ENCODE measurements at places on chromosomes 3 and 15.

- peak; percentile 64 for DNase-seq
These were observed 4.3 kb upstream of the LSMEM2 start for GRCh38 chr3:50274371-50275104.

- DNase-seq = no peak
These were observed 58.5 kb downstream of the DCUN1D1 start for GRCh38 chr3:182921665-182922355.

DNA sequence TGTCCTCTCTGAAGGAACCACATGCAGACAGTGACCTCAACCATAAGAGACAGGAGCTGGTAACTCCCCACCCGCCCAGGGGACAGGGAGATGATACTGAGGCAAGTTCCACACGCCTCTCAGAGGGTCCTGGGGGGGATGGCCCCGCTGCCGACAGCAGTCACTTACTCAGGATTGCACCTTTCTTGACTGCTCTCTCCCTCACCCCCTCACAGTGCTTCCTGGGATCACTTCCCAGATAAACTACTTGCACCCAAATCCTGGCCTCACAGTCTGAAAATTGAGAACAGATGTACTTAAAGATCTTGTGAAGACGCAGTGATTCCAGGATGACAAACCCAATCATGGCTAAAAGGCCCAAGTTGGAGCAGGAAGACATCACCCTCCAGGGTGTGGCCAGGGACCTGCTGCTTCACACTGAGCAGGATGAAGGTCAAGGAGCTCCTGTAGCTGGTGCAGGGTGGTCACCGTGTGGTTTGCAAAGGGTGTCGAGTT, 207.6 kb downstream of the ADAMTS17 start:
- no peak for DNase-seq

DNA sequence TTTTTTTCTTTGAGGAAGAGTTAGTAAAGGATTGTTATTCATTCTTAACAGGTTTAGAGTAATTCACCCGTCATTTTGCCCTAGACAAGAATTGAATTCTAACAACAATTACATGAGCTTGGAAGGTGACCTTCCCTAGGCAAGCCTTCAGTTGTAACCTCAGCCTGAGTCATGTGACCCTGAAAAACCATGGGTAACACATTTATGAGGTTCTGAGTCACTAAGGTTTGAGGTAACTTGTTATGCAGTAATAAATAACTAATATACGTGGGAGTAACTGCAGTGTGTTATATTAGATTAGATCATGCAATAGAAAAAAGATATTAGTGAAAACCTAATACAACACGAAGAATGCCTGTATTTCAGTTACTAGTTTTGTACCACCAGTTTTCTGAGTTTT, 237.6 kb upstream of the NDN start:
- no peak for DNase-seq

- DNase-seq = no peak
These were observed 55.4 kb upstream of the LARS2 start for GRCh38 chr3:45332901-45333407.

DNA sequence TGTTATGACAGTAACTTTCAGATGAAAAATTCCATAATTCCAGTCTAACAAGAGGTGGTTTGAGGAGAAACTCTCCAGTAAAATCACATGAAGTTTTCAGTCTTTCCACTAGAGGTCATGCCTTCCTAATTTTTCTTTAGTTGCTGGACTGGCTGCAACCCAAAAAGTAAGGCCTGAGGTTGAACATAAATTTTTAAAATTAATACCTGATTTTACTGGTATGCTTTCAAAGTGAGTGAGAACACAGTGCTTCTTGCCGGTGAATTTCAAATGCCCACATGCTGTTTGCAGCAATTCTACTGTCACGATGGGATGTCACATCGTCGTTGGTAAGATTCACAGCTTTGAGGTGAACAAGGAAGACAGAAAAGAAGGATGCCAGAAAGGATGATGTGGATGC, 89.0 kb upstream of the FGF12 start:
- no peak for DNase-seq

- no peak for DNase-seq
These were observed 10.5 kb upstream of the CCK start for GRCh38 chr3:42276141-42277132.

DNA sequence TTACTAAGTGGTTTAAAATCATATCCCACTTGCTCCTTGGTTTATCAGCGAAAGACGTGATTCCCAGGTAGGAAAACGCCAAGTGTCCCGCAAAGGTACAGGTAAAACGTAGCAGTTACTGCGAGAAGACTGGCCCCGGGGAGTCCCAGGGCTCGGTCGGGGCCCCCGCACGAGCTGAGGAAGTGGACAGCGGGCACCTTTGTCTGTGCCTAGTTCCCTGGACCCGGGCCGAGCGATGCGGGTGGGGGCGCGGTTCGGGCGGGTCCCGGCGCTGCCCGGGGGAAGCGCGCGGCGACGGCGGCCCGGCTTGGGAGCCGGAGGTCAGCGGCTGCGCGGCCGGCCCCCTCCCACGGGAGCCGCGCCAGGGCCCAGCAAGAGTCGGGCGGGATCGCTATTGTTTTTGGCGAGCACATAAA, 864 bp upstream of the NEO1 start:
- DNase-seq = no peak

DNA sequence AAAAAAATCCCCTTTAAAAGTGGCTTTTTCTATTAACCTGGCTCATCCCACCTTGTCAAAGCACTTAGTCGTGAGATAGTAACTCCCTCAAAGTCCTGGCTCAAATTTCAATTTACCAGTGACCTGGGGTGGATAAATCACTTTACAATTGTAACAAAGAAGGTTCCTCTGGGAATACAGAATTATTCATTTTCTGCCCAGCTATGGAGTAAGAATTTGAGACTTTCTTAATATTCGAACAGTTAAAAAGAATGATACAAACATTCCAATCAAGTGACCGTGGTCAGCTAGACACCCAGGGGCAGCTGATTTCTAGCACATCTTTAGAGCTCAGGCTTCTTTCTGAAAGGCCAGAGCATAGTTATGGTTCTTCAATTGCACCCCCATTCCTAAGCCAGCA, 291.0 kb upstream of the TGFBR2 start:
- no peak for DNase-seq
